EL (cell line): ENCODE measurements at places on chromosomes 3 and 15.
A peak's percentile ranks its signal among the peaks of the same experiment; 100 is the strongest.

DNA sequence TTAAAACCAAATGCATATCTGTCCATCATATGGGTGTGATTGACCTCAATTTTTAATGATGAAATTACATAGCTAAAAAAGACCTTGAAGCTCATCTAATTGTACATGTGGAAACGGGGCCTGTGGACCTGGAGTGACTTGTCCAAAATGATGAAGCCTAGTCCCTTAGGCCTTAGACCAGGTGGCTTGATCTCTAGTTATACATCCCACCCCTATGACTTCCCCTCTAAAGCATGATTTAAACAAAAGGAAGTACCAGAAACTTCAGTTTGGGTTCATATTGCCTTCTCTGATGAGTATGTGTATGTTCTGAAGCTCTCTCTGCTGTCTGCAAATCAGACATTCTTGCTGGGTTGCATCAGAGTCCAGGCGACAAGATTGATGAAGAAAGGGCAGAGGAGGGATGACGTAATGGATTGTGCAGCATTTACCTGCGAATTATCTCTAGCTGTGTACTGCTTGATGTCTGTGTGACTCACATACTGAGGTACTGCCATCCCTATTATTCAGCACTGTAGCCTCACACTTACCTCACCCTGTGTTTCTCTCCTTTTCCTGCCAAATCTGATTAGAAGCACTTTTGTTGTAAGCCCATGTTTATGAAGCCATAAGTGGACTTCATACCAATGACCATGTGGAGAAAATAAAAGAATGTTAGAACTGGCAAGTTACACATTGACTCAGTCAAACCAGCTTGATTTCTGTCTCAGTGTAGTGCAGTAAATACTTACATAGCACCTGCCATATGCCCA, 111.5 kb downstream of the FILIP1L start:
- peak; percentile 94 for DNase-seq

DNA sequence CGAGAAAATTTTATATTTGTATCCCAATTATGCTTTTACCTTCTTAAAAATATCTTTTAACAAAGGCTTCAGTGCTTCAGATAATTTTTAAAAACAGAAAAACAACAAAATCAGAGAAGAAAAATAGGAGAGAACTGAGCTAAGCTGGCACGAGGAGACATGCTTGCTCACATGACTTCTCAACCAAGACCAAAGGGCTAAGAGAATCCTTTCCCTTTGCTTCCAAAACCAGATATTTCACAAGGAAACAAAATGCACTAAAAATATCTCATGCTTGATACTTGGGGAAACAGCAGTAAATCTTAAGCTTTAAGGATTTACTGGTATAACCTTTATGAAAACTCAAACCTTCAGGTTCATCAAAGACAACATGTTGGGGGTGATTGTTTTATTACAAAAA, 58.4 kb downstream of the CAPN7 start:
- no peak for DNase-seq

- DNase-seq: no peak
Observed at GRCh38 chr3:173416070-173416469, 18.5 kb downstream of the NLGN1 start.

GRCh38 chr3:188305220-188305619, 151.3 kb downstream of the LPP start:
- DNase-seq: no peak

GRCh38 chr3:120275618-120276017, 9.4 kb downstream of the GPR156 start:
- no peak for DNase-seq

DNA sequence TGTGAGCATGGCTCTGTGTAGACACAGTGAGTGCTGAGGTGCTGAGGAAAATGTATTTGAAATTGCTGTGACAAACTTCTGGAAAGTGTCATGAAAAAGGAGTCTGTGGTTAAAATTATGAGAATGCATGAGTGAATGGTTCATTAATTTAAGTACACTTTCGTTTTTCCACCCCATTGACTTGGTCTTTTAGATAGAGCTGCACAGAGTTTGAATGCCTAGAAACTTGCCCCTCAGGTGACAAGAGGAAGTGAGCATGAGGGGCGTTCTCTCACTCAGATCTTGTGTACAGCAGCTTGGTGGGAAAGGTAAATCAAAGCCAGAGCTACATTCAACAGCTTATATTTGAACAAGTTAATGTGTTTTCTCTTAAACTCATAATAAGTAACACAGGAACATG, 296.8 kb downstream of the WDR72 start:
- no peak for DNase-seq

- DNase-seq: no peak
Observed at GRCh38 chr3:149625795-149626194, 32.0 kb downstream of the WWTR1 start.

GRCh38 chr3:45442679-45443253, 54.4 kb downstream of the LARS2 start:
- DNase-seq: no peak

- no peak for DNase-seq
Observed at GRCh38 chr3:78907367-78907766, 860.4 kb downstream of the ROBO1 start.

- DNase-seq: no peak
Observed at GRCh38 chr3:146536681-146537080, 7.7 kb downstream of the PLSCR1 start.

DNA sequence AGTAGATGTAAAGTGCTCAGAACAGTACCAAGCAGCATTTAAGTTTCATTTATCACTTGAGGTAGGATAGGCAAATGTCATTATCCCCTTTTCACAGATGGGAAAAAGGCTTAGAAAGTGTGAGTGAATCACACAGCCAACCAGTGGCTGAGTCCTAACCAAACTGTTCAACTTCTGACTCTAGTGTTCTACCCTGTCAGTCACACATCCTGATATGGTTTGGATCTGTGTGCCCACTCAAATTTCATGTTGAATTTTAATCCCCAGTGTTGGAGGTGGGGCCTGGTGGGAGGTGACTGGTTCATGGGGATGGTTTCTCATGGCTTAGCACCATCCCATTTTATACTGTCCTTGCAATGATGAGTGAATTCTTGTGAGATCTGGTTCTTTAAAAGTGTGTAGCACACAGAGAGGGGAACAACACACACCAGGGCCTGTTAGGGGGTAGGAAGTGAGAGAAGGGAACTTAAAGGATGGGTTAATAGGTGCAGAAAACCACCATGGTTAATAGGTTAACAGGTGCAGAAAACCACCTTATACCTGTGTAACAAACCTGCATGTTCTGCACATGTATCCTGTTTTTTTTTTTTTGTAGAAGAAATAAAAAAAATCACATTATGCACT, 304.7 kb downstream of the SUCLG2 start:
- DNase-seq: peak; percentile 29

DNA sequence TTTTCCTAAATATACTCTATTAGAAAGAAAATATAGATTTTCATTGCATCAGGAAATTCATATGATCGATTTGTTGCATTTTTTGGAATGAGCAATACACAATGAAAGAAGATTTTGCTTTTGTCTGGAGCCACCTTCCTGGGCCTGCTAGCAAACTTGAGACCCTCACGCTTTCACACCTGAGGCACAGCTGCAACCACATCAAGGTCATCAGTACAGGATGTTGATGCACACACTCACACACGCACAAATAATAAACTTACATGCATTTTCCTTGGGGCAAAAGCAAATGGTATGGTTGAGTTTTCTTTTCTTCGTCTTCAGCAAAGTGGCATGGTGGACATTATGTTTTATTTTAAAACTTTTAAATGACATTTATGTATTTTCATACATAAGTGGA, 64.8 kb upstream of the SATB1 start:
- DNase-seq: no peak

DNA sequence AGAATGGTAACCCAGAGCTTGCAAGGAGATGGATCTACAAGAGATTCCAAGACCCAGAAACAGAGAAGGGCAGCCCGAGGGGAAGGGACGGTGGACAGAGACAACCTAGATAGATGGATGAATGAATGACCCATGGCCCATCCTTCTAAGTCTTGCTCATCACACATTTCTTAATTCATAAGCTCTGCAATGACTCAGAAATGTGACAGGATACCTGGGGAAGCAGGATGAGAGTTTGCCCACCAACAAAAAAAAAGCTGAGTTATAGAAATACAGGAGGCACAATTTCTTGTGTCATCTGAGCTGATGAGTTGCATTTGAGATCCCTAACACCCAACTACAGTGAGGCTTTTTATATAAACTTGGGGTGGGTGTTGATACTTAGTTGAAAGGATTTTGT, 76.6 kb downstream of the CNTN3 start:
- no peak for DNase-seq

DNA sequence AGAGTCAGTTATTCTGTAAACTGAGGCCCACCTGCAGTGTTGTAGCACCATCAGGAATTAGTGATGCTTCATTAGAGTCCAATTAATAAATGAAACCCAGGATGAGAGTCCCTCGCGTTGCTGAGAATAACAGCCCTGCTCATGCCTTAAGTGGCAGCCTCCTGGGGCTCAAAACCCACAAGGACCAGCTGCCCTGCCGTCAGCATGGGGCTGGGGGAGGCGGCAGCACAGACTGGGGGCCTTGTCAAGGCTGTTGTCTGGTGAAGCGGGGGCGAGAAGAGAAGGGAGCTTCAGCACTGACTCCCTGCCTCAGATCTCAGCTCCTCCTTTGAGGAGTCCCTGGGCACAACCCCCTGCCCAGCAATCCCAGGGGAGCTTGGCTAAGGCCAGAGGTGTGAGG, 21.0 kb downstream of the CCDC33 start:
- no peak for DNase-seq

DNA sequence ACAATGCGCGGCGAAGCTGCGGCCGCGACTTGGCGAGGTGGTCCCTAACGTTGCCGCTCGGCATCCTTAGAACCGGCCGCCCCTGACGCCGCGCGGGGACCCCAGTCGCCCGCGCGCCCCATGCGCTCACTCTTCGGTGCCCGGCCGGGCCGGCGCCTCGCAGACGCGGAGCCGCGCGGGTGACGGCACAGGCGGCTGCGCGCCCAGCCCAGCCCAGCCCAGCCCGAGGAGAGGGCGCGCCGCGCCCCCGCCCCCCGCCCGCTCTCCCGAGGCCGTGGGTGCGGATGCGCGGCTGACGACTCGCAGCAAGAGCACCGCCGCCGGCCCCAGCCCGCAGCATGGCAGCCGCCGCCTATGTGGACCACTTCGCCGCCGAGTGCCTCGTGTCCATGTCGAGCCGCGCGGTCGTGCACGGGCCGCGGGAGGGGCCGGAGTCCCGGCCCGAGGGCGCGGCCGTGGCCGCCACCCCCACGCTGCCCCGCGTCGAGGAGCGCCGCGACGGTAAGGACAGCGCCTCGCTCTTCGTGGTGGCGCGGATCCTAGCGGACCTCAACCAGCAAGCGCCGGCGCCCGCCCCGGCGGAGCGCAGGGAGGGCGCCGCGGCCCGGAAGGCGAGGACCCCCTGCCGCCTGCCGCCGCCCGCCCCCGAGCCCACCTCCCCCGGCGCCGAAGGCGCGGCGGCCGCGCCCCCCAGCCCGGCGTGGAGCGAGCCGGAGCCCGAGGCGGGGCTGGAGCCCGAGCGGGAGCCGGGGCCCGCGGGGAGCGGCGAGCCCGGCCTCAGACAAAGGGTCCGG, 437 bp downstream of the KLF13 start:
- no peak for DNase-seq

- no peak for DNase-seq
Observed at GRCh38 chr3:48410205-48411040, 19.5 kb downstream of the PLXNB1 start.

- peak; percentile 78 for DNase-seq
Observed at GRCh38 chr3:45055411-45056143, 29.5 kb downstream of the CLEC3B start.

DNA sequence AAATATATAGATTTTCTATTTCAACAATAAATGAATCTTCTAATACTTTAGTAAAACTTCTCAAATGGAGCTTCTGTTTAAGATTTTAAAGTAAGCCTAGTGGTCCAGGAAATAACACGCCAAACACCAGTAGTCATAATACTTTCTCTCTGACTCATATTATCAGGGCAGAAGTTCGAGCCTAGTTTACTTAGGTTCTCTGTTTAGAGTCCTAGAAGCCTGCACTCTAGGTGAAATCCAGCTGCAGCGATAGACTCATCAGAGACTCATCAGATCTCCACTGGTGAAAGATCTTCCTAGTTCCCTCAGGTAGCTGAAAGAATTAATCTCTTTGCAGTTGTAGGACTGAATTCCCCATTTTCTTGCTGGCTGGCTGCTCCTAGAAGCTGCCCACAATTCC, 552.5 kb upstream of the ROBO2 start:
- peak; percentile 7 for DNase-seq

- DNase-seq: peak; percentile 36
Observed at GRCh38 chr3:12444582-12445471, 39.5 kb upstream of the TSEN2 start.

DNA sequence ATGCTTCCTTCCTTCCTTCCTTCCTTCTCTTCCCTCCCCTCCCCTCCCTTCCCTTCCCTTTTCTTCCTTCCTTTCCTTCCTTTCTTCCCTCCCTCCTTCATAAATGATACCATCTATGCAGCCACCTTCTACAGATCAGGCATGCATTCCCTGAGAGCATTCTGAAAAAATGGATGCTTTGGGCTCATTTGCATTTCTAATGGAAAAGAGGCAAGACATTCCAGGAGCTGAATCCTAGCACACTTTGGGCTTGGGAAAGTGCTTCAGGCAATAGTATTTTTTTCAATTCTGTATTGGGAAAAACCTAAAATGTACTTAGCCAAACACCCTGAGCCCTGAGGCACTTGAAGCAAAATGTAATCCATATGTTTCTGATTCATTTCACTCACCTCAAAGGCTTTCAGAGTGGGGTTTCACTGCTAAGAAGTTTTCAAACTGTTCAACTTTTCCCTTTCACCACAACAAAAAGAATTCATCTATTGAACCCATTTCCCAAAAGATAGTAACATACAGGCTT, 220.1 kb upstream of the RORA start:
- DNase-seq: no peak

DNA sequence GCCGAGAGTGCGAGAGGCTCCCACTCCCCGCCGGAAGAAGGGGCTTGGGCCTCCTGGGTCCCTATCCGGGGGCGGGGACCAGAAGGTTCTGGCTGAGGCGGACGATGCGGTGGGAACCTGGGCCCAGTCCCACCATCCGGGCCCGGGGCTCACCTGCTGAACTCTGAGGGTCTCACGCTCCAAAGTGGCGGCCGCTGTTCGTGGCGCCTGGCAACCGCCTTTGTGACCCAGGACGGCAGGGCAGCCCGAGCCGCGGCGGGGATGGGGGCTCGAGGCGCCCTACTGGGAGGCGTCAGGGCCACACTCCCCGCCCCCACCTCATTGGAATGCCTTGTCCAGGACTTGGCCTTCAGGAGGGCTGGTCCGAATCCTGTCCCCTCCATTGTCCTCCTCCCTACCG, at the start of gene FANCD2OS:
Gene FANCD2OS (minus strand): TSS at position 165 of the 400 bp plus-strand sequence. CDS start 3,481 bp downstream, outside the sequence.
- DNase-seq: no peak

- DNase-seq: no peak
Observed at GRCh38 chr3:128999102-128999501, 2.0 kb upstream of the EFCC1 start.

GRCh38 chr3:132912416-132912753, 125.8 kb upstream of the TMEM108 start:
- DNase-seq: no peak

GRCh38 chr15:85024509-85025336, 43.1 kb downstream of the PDE8A start:
- peak; percentile 53 for DNase-seq

GRCh38 chr3:154884952-154885351, 195.2 kb upstream of the MME start:
- DNase-seq: peak; percentile 37

- DNase-seq: peak; percentile 3
Observed at GRCh38 chr3:137205394-137206045, 247.7 kb downstream of the IL20RB start.

GRCh38 chr3:175989161-175989560, 1130.0 kb downstream of the NAALADL2 start:
- DNase-seq: no peak

- DNase-seq: no peak
Observed at GRCh38 chr3:137039570-137039969, 81.8 kb downstream of the IL20RB start.

- DNase-seq: no peak
Observed at GRCh38 chr15:22893081-22893480, 54.6 kb downstream of the NIPA2 start.
